ENCODE measurements at places on chromosomes 5 and 9. TPM values are rescaled to one million over a fixed set of nuclear protein-coding genes. Genes with fewer than 3 reads are reported as not detected.

DNA sequence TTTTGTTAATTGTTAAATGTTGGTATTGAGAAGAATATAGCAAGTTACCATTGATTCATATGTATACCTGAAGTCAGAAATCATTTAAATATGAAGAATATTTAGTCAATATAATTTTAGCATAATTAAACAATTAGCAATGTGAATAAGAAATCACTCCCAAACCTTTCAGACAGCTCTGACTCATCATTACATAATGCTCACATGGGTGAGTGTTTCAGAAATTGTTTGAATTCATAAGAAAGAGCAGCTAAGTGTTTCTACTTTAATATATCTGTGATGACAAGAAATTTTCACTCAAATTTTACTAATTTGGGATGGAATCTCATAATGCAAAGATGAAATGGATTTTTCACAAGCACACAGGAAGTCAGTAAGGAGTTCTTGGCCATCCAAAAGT, 42.0 kb upstream of the CDC42SE2 start:
- no peaks in the 10 kb centered on the region for H3K27me3 ChIP-seq
- H3K36me3 ChIP-seq: no peaks in the 10 kb centered on the region
- no peak overlapping the region for H3K4me3 ChIP-seq
- no peak overlapping the region for H3K27ac ChIP-seq
- no peak for DNase-seq

- no peaks in the 10 kb centered on the region for H3K27me3 ChIP-seq
- DNase-seq: no peak
- H3K27ac ChIP-seq: no peak overlapping the region
- H3K36me3 ChIP-seq: peaks cover 22% of the 10 kb centered on the region
Measured at GRCh38 chr5:32436553-32437242, 7.8 kb downstream of the ZFR start.

DNA sequence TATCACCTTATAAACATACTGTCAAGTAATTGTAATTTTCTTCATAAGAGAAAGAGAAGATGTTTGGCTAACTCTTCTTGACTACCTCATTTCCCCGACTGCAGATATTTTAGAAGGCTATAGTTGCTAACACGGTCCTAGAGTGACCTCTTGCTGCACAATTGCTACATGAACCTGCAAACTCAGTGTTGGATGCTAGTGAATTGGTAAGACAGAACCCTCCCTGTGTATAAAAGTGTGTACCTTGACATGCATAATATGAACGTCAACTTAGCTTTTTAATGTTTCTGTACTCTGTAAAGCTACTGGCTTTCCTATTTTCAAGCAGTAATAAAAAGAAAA, 46.7 kb upstream of the CER1 start:
- H3K27me3 ChIP-seq: no peaks in the 10 kb centered on the region
- H3K4me1 ChIP-seq: 0 out of 2 replicates have a peak, but pooled peaks cover 3% of the 10 kb centered on the region
- H3K36me3 ChIP-seq: no peaks in the 10 kb centered on the region
- H3K4me3 ChIP-seq: no peak overlapping the region
- H3K27ac ChIP-seq: no peak overlapping the region

DNA sequence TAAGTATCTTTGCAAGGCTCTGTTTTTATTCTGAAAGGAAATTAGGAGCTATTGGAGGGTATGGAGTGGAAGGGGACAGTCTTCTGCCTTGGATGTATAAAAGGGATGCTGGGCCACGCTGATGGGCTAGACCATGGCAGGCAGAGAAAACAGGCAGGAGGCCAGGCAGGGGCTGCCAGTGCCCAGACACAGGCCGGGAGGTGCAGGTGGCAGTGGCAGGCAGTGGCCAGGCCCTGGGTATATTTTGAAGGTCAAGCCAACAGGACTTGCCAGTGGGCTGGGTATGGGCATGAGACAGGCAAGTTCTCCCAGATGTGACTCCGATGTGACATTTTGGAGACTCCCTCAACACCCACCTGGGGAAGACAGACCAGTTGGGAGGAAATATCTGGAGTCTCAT, 131.9 kb downstream of the KCNIP1 start:
- H3K4me1 ChIP-seq: peaks cover 20% of the 10 kb centered on the region
- H3K27me3 ChIP-seq: no peaks in the 10 kb centered on the region
- H3K36me3 ChIP-seq: no peaks in the 10 kb centered on the region
- no peak overlapping the region for H3K4me3 ChIP-seq

The SLC34A1 gene
- total RNA-seq: not detected
